ENCODE measurements at places on chromosomes 2 and 18.
A peak's percentile ranks its signal among the peaks of the same experiment; 100 is the strongest.

DNA sequence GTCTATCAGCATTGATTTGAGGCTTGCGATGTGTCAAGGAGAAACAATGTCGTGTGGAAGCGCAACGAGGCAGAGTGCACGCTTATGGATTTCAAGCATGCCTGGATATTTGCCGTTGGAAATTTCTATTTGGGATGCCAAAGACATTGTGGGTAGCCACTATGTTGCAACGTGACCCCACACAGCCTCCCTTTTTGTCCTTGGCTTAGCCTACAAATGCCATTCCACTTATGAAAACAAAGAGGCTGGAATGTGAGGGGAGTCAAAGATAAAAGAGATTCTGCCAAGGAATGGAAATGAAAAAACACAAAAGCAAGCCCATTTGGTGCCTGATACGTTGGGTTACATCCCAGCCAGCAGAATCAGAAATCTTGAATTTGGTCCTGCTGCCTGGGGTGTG, 721.2 kb downstream of the GALR1 start:
- no peak for DNase-seq

- DNase-seq: no peak
Measured at GRCh38 chr2:85590950-85591349, 4.6 kb upstream of the RNF181 start.

- no peak for DNase-seq
Measured at GRCh38 chr2:96540136-96540535, 3.6 kb downstream of the ARID5A start.

GRCh38 chr2:33278245-33278943, 198.1 kb upstream of the RASGRP3 start:
- no peak for DNase-seq

DNA sequence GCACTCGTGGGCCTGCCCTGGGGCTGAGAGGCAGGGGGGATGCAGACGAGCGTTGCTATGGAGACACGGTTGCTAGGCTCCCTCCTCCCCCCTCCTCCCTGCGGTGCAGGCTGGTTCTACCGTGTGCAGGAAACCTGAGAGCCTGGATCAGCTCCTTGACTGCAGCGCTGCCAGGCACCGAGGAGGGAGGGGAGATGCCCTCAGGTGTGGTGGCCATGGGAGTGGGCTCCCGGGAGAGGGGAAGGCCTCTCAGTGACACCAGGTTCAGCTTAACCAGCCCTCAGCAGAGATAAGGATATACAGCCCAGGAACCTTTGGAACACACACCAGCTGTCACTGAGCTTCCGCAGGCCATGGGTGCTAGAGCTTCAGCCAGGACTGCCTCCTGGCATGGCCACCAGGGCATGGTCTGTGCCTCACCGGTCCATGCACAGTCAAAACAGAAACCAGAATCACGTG, 124.4 kb upstream of the PXDN start:
- no peak for DNase-seq

- DNase-seq: no peak
Measured at GRCh38 chr2:486371-486770, 190.8 kb downstream of the TMEM18 start.

DNA sequence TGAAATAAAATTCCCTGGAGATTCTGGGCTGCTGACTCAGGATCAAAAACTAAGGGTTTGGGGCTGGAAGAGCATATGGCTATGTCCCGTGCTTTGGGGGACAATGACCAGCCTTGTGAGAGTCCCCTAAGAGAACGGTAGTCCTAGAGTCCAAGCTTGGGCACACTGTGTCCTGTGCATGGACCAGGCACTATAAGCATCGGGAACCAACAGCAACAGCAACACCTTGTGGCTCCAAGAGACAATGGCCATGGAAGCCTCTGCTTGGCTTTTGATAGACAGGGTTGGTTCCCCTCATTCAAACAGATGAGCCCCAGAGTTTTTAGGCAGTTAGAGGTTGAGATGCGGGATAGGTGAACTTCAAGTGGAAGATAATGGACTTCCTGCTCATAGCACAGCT, 294.4 kb upstream of the CHAC2 start:
- DNase-seq: no peak

DNA sequence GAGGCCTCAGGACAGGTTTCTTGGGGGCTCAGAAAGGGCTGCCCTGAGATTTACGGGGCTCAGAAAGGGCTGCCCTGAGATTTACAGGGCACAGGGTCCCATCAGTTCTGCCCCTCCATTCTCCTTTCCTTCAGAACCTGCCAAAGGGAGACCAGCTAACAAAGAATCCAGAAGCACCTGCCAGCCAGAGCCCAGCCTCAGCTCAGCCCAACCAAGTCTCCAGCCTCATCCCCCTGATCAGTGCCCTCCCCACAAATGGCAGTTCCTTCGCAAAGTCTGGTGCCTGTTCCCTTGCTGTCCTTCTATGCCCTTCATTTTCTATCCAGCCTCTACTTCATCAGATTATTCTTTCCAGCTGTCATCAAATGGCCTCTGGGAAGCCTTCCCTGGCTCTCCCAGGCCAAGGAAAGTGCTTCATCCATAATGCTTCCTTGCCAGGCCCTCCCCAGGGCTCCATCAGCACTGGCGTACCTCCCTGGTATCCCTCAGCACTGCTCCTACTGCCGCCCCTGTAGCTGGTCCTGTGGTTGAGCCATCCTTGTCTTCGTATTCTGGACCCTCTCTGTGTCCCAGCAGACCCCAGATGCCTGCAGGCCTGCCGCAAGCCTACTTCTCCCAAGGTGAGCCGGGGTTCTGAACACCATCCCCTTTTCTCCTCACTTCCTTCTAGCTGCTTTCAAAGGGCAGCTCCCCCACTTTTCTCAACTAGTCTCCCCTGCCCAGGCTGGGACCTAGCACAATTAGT, 96.2 kb upstream of the EPAS1 start:
- no peak for DNase-seq

GRCh38 chr2:201952187-201952586, 81.5 kb upstream of the FZD7 start:
- DNase-seq: no peak

DNA sequence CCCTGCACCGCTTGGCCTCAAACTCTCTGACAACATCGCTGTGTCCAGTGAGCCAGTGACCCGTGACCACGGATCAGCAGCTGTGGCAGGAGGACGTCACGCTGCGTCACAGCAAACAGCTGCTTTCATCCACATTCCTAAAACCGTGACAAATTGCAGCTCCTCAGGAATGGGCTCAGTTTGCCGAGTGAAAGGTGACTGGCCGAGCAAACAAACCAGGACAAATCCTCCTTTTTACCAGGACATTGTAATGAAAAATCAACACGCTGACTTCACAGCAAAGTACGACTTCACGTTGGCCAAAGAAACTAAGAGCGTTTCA, 57.6 kb downstream of the PXDN start:
- DNase-seq: no peak

- DNase-seq: no peak
Measured at GRCh38 chr2:163253621-163254285, 415.2 kb upstream of the KCNH7 start.

- no peak for DNase-seq
Measured at GRCh38 chr2:27070653-27071276, 689 bp downstream of the OST4 start.

GRCh38 chr2:160252278-160252887, 52.3 kb upstream of the ITGB6 start:
- DNase-seq: no peak

DNA sequence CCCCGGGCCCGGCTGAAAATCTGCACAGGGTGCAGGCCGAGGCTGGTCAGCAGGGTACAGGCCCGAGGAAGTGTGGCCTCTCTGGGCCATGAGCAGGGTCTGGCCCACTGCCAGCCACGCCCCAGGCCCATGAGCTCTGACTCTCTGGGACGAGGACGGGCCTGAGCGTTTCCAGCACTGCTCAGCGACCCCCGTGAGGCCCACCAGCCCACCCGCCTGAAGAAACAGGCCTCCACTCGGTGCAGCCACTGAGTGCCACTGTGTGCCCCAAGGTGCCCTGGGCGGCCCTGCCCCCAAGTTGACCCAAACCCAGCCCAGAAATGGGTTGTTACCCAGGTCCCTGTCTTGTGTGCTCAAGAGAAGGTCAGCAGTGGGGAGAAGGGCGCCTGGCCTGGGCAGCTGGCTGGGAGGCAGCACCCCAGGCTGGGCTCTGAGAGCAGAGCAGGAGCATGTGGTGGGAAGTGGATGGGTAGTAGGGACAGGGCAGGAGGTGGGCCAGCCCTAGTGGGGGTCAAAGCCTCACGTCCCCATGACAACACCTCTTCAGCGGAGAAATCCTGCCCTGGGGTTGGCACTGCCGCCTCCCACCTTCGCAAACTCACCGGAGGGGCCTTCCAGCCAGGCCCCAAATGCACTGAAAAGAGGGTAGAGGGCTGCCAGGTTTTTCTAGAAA, 2.1 kb upstream of the SNED1 start:
- peak; percentile 66 for DNase-seq

DNA sequence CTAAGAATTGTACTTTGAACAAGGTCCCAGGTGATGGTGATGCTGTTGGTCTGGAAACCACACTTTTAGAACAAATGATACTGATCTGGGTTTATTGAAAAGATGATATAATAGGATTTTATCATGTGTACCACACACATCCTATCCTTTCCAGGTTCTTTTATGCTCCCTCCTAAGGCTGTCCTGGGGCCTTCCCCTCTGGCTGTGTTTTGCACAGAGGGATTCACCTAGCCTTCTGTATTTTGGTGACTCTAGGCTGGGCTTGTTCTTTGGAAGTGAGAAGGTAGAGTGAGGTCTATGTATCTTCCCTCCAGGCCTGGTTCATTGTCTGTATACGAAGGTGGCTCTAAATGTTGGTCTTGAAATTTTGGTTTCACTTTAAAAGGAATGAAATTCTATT, 12.7 kb downstream of the ANXA4 start:
- peak; percentile 21 for DNase-seq

DNA sequence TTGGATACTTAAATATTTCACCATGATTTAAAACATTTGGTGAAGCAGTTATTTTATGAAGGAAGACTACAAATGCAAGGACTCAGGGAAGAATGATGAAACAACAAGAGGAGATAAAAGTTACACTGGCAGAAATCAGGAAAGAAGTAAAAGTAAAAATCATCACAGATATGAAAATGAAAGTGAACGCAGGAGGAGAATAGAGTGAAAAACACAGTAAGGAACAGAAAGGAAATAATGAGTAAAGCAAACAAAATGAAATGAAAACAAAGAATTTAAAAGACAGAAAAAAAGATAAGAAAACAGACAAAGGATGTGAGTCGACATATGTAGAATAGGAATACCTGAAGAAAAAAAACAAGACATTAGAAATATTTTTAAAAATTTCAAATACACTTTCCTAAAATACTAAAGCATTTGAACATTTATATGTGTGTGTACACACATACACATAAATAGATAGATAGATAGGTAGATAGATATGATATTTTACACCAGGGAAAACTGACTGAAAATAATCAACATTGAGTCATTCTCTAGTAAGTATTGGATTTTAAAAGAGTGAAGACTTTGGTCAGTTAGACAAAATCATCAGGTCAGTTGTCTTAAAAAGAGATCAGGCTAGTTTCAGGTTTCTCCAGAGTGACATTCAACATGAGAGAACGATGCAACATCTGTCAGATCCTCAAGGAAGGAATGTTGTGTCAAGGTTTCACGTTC, 12.1 kb upstream of the KDSR start:
- DNase-seq: no peak

DNA sequence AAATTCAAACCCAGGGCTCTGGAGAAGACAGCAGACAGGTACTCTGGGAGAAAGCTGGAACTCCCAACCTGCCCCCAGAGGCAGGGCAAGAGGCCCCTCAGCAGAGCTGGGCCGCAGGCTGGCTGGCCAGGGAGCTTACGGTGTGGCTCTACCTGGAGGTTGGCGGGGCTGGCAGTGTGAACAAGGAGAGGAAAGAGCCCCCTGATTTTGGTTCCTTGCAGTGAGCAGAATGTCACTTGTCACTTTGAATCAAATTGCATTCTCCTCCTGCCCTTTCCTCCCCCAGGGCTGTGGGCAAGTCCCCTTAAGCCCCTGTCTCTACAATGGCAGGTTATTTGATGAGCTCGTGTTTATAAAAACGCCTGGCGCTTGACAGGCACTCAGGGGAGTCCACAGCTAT, 32.6 kb downstream of the MYO7B start:
- no peak for DNase-seq

- DNase-seq: peak; percentile 23
Measured at GRCh38 chr2:236866542-236867340, 218.9 kb upstream of the COPS8 start.

- no peak for DNase-seq
Measured at GRCh38 chr2:24435391-24436316, 55.4 kb upstream of the NCOA1 start.

GRCh38 chr2:197071790-197072436, 145.4 kb upstream of the PGAP1 start:
- DNase-seq: no peak

Measured in left lobe of liver (tissue), 2 donors.